ENCODE measurements at places on chromosomes 5 and 9.
A peak's percentile ranks its signal among the peaks of the same experiment; 100 is the strongest.

DNA sequence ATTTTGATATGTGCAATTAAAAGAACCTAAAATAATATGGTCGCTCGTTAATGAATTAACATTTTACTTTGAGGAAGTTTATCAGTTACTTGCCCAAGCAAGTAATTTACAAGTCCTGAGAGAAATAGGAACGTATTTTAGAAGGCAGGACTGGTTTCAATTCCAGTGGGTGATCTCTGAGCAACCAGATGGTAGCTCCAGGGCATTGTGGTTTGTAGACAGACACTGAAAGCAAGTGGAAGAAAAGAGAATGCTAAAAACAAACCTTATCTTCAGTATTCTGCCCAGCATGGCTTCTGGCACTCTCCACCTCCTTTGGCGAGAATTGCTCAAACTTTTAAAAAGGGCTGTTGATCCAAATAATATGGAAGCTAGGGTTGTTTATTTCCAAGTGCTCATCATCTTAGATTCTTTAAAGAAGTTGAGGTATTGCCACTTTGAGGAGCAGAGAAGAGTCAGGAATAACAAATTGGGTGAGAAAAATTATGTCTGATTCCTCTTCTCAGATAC lies 31.8 kb upstream of the ERAP2 start:
- DNase-seq = no peak

GRCh38 chr5:174413567-174414314 lies 310.6 kb upstream of the MSX2 start:
- DNase-seq = peak; percentile 90

DNA sequence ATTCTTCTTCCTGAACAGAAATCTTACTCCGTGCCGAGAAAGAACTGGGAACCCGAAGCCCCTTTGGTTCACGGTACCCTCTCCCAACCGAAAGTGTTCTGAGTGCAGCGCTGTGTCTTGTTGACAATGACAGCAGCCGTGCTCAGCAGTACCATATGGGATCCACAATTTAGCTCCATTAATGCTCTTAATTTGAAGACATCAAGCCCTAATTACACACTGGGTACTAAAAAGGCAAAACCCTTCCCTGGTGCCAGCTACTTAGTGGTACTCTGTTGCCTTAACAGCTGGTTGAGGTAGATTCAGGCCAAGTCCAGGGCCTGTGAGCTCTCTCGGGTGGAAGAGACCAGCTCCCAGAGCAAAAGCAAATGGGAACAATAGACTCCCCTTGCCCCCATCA lies 24.5 kb downstream of the DDX31 start:
- DNase-seq = no peak

DNA sequence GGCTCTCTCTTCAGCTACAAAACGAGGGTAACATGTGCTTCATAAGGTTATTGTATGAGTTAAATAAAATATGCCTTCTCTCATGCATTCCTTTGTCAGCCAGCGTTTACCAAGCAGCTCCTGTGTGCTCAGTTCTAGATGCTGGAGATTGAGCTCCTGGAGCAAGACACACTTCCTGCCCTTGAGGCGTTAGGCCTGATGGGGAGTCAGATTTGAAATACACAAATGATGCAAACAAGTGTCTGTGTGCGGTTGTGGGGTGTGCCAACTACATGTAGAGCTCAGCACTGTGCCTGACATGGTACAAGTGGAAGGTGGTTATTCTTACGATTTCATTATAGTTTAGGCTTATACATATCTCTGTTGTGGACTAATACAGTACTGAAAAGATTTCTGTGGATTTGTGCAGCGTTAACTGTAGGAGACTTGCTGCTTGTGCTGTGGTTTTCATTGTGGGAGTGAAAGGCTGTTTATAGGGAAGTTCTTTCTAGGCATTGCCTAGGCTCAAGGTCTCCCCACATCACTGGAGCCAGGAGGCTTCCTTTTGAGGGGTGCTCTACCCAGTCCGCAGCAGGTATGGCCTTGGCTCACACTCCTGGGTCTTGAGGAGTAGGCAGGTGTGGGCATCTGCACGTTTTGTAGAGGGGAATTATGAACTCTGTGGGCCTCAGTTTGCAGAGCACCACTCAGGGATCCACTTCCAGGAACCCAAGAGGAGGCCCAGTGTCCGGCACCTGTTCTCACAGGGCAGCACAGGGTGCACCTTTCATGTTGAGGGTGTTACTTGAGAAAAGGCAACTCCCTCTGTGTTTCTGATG lies 39.8 kb upstream of the ANGPTL2 start:
- DNase-seq = no peak

GRCh38 chr5:75048457-75048953 lies 3.9 kb downstream of the GCNT4 start:
- DNase-seq = no peak

GRCh38 chr5:6790346-6790865 lies 77.2 kb downstream of the TENT4A start:
- no peak for DNase-seq

- no peak for DNase-seq
Observed at GRCh38 chr9:123169926-123170325, 98.5 kb downstream of the STRBP start.

DNA sequence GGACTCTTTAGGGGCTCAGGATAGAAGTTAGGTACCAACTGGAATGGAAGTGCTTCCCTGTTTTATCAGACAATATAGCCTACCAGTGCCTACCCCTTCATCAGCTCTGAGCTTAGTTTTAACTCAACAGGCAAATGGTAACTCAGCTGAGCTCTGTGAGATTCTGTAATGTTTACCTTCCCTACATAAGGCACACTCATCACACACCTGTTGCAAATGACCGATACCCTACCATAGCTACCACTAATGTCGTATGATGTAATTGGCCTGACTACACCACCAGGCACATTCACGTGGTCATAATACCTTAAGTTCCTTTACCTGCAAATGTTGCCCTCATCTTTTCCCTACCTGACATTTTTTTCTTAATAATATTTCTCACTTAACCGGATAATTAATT lies 254.8 kb downstream of the ADGRV1 start:
- no peak for DNase-seq

GRCh38 chr9:121564504-121565260 lies 65.0 kb upstream of the GGTA1 start:
- no peak for DNase-seq

- peak; percentile 69 for DNase-seq
Observed at GRCh38 chr5:32278406-32278805, 34.3 kb downstream of the MTMR12 start.

DNA sequence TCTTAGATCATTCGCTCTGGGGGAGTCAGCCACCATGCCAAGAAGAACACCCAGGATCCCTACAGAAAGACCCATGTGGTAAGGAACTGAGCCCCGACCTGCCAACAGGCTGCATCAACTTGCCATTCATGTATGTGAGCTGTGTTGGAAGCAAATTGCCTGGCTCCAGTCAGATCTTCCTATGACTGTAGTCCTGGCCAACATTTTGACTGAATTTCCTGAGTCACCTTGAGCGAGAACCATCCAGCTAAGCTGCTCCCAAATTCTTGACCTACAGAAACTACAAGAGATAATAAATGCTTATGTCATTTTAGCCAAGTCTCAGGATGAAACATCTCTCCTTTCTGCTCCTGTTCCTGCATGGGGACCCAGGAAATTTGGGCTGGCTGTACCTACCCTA lies 40.0 kb upstream of the SLC44A1 start:
- DNase-seq = peak; percentile 63

- DNase-seq = no peak
Observed at GRCh38 chr9:61669352-61669751, 479.5 kb downstream of the SPATA31A7 start.

DNA sequence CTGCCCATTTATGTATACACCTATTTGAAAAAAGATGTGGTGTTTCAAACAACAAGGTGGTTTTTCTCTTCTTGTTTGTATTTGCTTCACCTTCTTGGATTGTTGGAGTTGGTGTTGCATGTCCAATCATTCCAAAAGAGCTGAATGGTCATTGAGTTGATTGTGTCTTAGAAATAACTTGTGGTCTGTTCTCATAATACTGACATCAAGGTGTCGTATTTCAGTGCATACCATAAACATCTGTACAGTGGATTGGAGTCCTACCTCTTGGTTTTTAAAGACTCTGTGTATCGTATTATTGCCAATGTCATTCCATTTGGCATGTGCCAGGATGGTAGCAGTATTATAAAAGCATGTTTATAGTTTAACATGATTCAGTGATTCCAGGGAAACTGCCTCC lies 73.2 kb downstream of the TRIO start:
- no peak for DNase-seq

DNA sequence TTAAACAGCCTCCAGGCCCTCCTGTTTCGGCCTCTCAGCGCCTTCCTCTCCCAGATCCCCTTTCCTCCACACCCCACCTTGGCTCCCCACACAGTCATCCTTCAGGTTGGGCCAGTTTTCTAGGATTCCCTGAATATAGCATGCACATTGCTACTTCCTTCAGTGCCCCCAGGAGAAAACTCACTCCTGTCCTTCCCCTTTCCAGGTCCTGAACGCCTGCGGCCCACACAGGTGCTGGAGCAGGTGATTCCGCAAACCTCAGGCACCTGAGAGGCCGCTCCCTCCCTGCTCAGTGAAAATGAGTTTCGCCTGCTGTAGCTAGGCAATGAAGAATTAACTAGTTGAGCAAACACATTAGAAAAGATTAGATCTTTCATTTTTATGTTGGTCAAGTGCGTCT lies 185.0 kb downstream of the MED10 start:
- no peak for DNase-seq

DNA sequence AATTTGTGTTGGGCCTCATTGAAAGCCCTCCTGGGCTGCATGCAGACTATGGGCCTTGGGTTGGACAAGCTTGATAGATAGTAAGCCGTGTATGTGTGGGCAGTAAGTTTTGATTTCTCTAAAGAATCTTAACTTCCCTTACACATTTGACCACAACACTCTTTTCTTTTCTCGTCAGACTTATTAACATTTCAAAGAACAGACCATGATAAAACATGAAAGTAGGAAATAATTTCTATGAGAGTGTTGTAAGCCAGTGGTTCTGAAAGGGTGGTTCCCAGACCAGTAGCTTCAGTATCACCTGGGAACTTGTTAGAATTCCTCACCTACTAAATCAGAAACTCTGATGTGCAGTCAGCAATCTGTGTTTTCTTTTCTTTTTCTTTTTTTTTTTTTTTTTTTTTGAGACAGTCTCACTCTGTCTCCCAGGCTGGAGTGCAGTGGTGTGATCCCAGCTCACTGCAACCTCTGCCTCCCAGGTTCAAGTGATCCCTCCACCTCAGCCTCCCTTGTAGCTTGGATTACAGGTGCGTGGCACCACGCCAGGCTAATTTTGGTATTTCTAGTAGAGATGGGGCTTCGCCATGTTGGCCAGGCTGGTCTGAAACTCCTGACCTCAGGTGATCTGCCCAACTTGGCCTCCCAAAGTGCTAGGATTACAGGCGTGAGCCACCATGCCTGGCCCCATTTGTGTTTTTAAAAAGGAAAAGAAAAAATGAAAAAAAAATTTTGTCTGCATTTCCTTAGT lies 20.0 kb upstream of the GCNT1 start:
- no peak for DNase-seq

GRCh38 chr5:68347536-68347935 lies 132.0 kb downstream of the PIK3R1 start:
- DNase-seq = no peak

DNA sequence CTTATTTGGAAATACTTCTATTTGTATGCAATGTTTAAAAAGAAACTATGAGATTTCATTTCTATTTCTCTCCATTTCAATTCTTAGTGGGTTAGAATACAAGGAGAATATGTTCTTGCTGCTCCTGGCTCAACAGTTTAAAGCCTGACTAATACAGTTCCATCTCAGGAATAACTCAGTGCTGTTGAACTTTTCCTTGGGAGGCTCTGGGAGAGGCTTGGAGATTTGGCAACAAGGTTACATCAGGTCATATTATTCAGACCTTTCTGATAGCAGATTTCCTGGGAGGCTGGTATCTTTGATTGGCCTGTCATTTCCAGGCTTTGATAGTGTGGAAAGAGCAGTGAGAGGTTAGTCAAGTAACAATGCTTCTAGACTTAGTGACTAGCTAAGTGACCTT lies 481.7 kb upstream of the KLF4 start:
- peak; percentile 55 for DNase-seq

DNA sequence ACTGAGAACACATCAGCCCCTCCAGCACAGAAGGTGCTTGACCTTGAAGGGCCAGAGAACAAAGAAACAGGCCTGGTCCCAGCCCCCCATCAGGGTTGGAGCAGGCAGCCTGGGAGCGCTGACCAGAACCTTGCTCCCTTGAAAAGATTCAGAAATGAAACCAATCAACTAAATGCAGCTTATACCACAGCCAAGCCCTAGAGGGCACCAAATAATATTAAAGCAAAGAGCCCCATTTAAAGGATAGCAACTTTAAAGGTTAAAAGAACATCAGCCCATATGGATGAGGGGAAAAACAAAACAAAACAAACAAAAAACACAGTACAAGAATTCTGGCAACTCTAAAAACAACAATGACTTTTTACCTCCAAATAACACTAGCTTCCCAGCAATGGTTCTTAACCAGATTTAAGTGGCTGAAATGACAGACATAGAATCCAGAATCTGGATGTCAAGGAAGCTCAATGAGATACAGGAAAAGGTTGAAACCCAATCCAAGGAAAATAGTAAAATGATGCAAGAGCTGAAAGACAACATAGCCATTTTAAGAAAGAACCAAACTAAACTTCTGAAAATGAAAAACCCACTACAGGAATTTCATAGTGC lies 471.9 kb downstream of the MTRR start:
- peak; percentile 48 for DNase-seq

GRCh38 chr9:93252116-93252780 lies 68.3 kb downstream of the WNK2 start:
- DNase-seq = no peak

- DNase-seq = no peak
Observed at GRCh38 chr5:179887095-179887494, 20.6 kb downstream of the TBC1D9B start.

DNA sequence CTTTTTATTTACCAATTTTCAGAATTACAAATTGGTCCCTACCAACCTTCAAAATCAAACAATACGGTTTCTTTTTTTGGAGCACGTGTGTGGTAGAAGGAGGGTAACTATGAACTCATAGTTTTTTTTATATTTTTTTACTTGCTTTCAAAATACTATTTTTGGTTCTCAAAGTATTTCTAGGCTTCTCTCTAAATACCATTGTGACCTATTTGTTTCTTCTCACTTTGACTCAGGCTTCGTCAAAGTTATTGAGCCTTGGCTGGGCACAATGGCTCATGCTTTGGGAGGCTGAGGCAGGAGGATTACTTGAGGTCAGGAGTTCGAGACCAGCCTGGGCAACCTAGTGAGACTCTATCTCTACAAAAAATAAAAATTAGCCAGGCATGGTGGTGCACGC lies 11.6 kb upstream of the KIF27 start:
- DNase-seq = no peak

DNA sequence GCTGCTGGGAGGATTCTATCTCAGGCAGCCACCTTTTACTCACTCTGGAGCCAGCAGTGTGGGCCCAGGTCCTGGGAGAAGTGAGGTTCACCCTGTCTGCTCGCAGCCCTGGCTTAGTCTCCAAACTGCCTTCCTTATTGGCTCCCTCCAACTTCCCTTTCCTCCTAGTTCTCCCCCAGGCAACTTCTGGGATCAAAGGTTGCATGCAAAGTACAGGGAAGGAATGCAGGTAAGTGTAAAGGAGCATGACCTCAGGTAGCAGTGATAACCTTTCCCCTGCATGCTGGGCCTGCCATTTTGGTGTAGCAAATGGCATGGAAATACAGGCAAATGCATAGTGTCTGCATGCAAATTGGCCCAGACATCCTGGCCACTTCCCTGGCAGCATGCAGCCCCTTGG lies 53.8 kb upstream of the ARAP3 start:
- DNase-seq = no peak

GRCh38 chr5:178902849-178903248 lies 7.1 kb downstream of the ZFP2 start:
- DNase-seq = no peak
